GM10248 (cell line): ENCODE measurements at places on chromosomes 12 and 14.

- DNase-seq = peak; percentile 58
Measured at GRCh38 chr12:8860165-8860961, 37.9 kb downstream of the A2ML1 start.

DNA sequence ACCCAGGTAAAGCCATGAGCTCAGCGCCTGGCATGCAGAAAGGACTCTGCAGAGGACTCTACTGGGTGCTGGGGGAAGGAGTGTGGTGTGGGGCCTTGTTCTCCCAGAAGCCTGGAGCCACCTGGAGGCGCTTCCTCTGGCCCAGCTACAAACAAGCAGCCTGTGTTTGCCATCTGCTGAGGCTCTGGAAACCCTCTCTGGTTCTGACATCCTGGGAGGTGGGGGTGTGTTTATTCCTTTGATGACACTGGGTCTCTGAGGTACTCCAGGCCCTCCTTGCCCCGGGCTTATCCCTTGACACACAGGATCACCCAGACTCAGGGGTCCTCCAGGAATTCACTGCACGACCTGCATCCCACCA is 44.9 kb downstream of the RNF34 start:
- DNase-seq = no peak

DNA sequence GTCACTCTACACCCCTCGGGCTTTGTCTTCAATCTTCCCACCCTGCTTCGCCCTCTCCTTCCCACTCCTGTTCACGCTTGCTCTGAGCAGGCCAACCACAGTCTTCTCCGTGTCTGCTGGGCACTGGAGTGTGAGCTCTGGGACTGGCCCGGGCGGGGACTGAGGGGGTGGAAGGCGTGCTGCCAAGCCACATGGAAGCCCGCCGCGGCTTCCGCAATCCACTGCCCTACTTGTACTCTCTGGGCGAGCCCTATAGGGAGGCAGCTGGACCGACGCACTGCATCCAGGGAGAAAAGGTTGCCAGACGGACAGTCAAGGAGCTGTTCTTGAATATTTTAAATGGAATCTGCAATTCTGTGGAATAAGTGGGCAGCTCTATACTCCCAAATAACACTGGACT is 24.8 kb downstream of the GOLGA3 start:
- DNase-seq = no peak

DNA sequence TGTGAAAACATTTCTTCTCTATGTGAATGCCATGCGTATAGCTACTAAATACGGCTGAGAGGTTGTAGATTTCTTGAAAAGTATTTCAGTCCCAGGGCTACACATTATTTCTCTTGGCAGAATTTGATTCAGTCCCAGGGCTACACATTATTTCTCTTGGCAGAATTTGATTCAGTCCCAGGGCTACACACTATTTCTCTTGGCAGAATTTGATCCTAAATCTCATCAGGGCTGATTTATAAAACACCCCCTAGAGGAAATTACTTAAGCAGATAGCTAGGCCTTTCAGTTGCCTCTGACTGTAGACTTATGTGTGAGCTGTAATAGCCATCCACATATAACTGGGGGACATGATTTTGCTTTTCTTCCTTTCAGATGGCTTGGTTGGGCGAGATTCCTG is 50.4 kb downstream of the AK7 start:
- DNase-seq = no peak

DNA sequence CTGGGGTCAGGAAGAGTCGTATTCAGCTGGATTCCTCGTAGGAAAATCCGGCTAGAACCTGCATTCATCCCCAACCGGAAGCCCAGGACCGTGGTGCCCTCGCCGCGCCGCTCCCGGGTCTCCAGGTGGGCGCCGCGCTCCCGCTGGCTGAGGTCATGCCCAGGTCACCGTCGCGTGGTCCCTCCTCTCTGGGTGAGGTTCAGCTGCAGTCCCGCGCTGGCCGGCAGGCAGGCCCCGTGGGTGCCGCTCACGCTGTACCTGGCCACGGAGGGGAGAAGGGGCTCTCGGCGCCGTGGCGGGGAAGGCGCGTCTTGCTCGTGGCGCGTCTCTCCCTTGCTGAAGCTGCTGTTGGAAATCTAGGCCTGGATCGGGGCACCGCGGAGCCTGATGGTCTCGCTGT is 44.5 kb downstream of the LRTM2 start:
- DNase-seq = no peak

DNA sequence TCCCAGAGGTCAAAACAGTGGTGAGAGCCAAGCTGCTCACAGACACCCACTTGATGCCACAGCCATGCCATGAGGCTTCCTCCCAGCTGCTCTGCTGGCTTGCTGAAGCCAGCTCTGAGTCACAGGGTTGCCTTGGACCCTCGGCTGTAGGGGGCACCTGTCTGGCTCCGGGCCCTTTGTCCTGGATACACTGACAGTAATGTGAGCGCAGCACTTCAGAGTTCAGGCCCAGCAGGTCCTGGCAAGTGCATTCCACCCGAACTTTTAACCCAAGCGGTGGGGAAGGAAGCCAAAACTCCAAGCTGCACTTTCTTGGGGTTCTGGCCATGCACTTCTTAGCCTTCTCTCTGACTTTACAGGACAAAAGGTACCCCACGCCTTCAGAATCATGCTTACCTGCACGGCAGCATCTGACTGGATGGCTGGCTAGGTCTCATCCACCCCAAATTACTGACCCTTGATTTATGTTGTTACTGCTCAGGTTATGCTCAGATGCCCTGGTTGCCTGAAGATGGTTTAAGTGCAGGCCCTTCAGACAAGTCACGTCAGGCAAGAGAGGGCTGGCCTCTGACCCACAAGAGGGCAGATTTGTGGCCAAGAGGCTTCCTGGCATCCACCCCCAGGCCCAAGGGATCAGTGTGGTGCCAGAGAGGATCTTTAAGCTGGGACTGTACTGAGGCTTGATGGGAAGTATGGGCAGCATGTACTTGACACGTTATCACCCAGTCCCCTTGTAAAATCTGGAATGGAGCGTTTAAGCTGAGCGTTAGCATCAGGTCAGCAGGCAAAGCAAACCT is 24.8 kb downstream of the SLC25A29 start:
- no peak for DNase-seq

- no peak for DNase-seq
Measured at GRCh38 chr12:124179936-124180607, 114.8 kb upstream of the RFLNA start.

DNA sequence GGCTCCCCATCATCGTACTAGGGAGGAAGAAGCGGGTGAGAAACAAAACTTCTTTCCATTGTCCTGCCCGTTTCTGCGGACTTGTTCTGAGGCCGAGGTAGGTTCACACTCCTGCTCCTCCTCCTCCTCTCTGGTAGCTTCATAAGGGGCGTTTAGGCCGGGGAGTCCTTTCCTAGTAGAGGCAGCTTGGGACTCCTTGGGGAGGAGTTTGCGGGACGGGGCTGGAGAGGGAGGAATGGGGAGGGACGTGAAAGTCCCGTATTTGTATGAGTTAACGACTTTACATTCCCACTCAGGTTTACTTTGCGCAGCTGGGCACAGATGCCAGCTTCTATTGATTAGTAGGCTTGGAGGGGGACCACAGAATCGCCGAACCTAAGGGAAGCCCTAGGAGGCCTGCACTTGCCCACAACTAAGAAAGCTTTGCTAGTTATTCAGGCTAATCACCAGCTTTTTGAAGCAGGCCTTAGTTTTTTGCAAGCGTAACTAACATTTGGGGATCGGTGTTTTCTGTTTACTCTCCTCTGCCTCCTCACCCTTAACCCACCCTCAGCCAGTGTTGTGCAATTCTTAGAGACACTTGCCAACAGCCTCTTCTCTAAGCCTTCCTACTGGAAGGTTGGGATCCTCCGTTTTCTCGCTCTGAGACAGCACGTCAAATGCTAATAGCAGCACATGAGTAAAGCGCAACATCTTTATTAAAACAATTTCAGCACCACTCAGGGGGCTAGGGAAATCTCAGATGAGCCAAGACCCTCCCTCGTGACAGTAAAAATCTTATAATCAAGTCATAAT is 499 bp downstream of the RNASE4 start:
- no peak for DNase-seq

GRCh38 chr14:99769799-99770198 is 23.4 kb upstream of the EML1 start:
- DNase-seq = no peak

DNA sequence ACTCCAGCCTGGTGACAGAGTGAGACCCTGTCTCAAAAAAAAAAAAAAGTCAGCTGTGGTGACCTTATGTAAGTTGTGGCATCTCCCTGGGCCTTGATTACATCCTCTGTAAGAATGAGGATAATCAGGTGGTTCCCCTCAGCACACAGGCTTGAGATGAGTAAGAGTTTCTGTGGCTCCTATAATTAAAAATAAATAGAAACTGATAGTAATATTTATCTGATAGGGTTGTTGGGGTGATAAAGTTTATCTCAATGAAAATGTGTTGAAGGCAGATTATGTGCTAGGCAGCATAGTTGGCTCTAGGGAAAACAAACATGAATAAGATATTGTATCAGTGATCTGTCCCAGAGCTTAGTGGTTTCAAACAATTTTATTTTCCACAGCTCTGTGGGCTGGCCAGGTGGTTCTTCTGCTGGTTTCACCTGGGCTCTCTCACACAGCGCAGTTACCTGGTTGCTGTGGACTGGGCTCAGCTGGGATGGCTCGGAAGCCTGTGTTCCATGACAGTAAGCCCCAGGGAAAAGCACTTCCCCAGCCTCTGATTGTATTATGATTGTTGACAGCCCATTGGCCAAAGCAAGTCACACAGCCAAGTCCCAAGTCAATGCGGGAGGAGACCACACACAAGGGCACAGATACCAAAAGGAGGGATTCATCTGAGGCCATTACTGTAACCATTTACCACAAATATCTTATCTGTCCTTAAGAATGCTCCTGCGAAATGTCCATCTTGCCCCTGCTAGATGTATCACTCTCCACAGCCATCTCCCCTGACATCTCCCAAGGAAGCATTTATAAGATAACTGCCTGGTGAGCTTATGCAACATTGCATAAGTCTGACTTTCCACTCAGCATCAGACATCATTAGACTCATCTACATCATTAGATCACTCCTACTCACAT is 151.7 kb downstream of the NUAK1 start:
- no peak for DNase-seq

DNA sequence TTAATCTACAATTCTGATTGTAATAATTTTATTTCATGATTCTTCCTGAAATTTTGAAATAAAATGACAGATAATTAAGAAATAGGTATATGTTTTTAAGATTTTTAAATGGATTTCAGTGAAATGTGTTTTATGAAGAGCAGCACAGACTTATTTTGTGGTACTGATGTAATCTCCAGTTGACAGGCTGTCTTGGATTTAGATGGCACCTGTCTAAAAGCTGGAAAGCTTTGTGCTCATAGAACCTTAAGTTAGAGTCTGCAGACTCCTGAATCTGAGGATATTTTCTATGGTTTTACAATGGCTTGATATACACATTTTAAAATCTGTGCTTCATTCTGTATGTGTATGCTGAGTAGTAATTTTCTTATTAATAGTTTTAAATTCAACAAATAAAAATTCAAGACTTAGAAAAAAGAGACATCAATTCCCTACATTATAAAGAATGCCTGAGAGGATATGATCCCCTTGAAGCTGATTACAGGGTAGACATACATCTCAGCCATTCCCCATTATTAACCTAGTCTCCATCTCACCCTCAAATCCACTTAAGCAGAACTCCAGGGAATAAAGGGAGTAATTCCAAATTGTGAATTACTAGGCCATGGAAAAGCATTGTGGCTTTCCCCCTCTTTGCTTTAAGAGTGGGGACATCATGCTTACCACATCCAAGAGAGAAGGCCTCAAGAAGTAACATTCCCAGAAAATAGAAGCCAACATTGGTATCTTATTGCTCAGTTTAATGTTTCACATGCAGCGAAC is 33.7 kb upstream of the ACSS3 start:
- no peak for DNase-seq

DNA sequence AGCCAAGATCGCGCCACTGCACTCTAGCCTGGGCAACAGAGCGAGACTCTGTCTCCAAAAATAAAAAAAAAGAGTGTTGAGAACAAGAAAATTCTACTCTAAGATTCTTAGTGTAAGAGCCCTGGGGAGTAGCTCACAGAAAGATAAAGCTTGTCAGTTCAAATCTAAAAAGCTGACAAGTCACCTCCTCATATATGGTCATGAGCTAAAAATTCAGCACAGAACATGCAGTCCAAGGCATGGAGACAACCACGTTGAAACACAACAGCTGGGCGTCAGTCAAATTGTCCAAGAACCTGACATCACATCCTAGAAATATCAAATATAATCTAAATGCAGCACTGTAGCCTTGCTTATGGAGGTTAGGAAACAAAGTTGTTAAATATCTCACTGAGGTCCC is 47.8 kb downstream of the CLIP1 start:
- DNase-seq = no peak

- DNase-seq = no peak
Measured at GRCh38 chr14:59707778-59708561, 131.4 kb upstream of the CCDC175 start.

GRCh38 chr14:37247791-37248461 is 50.2 kb downstream of the MIPOL1 start:
- DNase-seq = no peak

DNA sequence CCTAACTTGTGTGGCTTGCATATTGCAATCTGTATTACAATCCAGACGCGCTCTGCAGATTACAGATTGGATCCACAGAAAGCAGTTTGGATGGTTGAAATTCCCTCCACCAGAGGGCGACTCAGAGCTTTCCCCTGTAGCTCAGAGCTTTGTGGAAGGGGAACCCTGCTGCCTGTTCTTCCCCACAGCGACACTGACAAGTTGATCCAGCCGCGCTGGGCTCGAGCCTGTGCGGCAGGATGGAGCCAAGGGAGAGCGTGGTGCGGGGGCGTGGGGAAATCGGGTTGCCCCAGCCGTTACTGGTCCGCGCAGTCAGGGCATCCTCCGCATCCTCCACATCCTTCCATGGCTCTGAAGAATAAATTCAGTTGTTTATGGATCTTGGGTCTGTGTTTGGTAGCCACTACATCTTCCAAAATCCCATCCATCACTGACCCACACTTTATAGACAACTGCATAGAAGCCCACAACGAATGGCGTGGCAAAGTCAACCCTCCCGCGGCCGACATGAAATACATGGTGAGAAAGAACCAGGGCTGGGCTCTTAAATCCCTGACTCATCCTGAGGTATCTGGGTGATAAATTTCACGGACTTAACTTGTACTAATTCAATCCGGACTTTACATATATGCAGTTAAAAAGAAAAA is at the start of gene GLIPR1L1:
Gene GLIPR1L1, plus strand, starts transcription at position 287 of the 647 bp plus-strand sequence. Its CDS starts 59 bp downstream, at position 346.
- DNase-seq = peak; percentile 72

- DNase-seq = peak; percentile 25
Measured at GRCh38 chr14:105526776-105527380, 495 bp downstream of the TMEM121 start.

GRCh38 chr12:11901701-11902524 is 168.8 kb upstream of the BCL2L14 start:
- peak; percentile 37 for DNase-seq

GRCh38 chr14:23538785-23539184 is 12.8 kb downstream of the ZFHX2 start:
- no peak for DNase-seq

GRCh38 chr14:51293912-51294389 is 53.9 kb downstream of the TMX1 start:
- no peak for DNase-seq
